Substantia nigra (tissue), 51 donors: ENCODE measurements at places on chromosomes 12 and 14.

GRCh38 chr12:48356041-48356768 is 5.5 kb upstream of the ZNF641 start:
- no peak for DNase-seq

- no peak for DNase-seq
Observed at GRCh38 chr14:49970474-49971147, 77.7 kb downstream of the ARF6 start.

GRCh38 chr12:79288911-79289310 is 401.9 kb downstream of the PAWR start:
- DNase-seq, result no peak

GRCh38 chr12:33484161-33484560 is 44.5 kb upstream of the SYT10 start:
- no peak for DNase-seq

- no peak for DNase-seq
Observed at GRCh38 chr14:96279564-96279963, 23.6 kb downstream of the BDKRB1 start.

- DNase-seq, result no peak
Observed at GRCh38 chr12:47725893-47726292, 603 bp upstream of the ENDOU start.

- no peak for DNase-seq
Observed at GRCh38 chr12:108799401-108800243, 57.8 kb downstream of the SSH1 start.

GRCh38 chr12:93713060-93713459 is 35.9 kb downstream of the CRADD start:
- no peak for DNase-seq

GRCh38 chr14:100994082-100994481 is 90.6 kb upstream of the RTL1 start:
- no peak for DNase-seq
